ENCODE measurements at places on chromosomes 12 and 14. TPM values are rescaled to one million over a fixed set of nuclear protein-coding genes. Genes with fewer than 3 reads are reported as not detected.

- no peak overlapping the region for H3K4me3 ChIP-seq
- no peak for DNase-seq
- no peaks in the 10 kb centered on the region for H3K4me1 ChIP-seq
- H3K27ac ChIP-seq, result no peak overlapping the region
- H3K27me3 ChIP-seq, result no peaks in the 10 kb centered on the region
- H3K36me3 ChIP-seq, result no peaks in the 10 kb centered on the region
Measured at GRCh38 chr14:57533214-57533613, 39.6 kb upstream of the CCDC198 start.

SARNP gene
- polyA plus RNA-seq, result 33.3 TPM

GRCh38 chr12:126112141-126112540 is 1046.9 kb downstream of the AACS start:
- no peaks in the 10 kb centered on the region for H3K27me3 ChIP-seq
- H3K27ac ChIP-seq, result no peak overlapping the region
- H3K36me3 ChIP-seq, result no peaks in the 10 kb centered on the region
- no peaks in the 10 kb centered on the region for H3K4me1 ChIP-seq

DNA sequence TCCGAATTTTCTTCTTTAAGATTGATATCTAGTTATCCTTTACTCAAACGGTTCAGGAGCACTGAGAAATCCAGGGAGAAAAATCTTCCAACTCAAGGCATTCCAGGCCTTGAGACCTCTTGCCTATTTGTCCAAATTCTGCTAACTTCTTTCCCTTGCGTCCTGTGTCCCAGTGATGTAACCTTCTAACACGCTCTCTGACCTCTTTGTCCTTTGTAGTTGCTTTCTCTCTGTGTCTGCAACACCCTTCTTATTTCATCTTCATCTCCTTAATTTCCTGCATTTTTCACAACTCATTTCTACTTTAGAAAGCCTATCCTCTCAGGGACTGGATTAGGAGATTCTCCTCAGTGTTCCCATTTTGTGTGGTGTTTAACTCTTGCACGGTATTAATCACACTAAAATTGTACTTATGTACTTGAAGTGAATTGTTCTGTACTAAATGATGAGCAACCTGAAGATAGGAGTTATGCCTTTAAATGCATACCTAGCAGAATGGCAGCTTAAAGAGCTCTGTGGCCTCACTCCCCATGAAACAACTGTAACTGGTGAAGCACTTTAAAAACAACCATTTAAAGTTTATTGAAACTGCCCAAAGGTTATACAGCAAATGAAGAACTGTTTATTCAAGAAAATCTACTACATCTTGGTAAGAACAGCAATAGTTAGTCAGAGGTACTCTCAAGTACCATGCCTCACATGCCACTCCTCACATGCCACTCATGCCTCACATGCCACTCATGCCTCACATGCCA is 7.4 kb upstream of the SNAPC1 start:
- H3K4me3 ChIP-seq, result no peak overlapping the region
- H3K36me3 ChIP-seq, result no peaks in the 10 kb centered on the region
- H3K27me3 ChIP-seq, result no peaks in the 10 kb centered on the region
- no peak overlapping the region for H3K27ac ChIP-seq

ZNF385A gene
- polyA plus RNA-seq, result 4.9 TPM

- H3K27ac ChIP-seq, result no peak overlapping the region
- H3K36me3 ChIP-seq, result no peaks in the 10 kb centered on the region
- peaks cover 32% of the 10 kb centered on the region for H3K4me1 ChIP-seq
- no peak for DNase-seq
- peaks cover 10% of the 10 kb centered on the region for H3K27me3 ChIP-seq
Measured at GRCh38 chr12:1534748-1535147, 59.6 kb downstream of the FBXL14 start.

TAS2R31 gene
- 0.63 TPM for polyA plus RNA-seq

Measured in B cell (primary cell).